Memory B cell (primary cell): ENCODE measurements at places on chromosomes 2 and 18.

DNA sequence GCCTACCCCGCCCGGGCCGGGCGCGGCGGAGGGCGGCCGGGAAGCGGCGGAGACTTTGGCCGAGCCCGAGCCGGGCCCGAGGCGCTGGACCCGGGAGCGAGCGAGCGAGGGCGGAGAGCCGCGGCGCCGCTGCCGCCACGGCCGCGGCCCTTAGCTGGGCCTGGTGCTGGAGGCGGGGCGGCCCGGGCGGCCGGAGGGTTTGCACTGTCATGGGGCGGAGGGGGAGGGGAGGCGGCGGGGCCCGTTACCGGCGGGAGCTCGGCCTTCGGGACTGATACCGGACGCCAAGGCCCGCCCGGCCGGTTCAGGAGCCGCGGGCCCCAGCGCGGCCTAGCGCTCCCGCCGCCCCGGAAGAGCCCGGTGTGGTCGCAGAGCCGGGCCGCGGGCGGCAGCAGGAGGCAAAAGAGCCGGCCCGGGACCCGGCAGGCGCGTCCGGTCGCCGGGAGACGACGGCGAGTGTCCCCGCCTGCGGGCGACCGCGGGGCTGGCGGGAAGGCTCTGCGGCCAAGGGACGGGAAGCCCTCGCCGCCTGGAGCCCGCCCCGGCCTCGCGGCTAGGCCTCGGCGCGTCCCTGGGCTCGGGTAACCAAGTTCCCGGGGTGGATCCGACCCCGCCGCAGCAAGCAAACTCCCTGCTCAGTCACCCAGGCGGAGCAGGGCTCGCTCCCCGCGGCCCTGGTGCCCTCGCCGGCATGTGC, 697 bp downstream of the KCMF1 start:
- DNase-seq: peak; percentile 68

- no peak for DNase-seq
Measured at GRCh38 chr18:63207143-63207790, 112.3 kb downstream of the BCL2 start.

DNA sequence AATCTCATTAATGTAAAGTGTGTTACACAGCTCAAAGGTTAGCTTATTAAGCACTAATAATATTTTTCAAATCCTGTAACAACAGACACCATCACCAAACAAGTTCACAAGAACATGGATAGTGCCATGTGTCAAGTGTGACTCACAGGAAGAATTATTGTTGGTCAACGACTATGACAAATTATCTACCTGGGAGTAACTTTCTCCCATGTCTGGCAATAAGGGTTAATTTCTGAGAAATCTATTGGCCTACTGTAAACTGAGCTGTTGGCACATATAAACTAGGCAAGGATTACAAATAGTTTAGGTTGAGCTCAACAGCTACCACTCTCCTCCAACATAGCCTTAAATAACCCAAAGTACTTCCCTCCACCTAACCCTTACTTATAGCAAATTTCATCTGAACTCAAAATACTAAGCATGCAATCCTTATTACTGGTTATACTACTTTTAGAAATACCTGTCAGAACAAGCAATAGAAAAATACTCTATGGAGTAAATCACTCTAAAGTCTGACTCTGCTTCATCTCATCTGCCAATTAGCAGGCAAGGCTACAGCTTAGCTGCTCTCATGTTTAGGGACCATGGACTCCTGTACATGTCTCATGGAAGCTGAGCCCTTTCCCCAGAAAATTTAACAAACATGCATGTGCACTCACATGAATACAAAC, 223.0 kb downstream of the NBAS start:
- no peak for DNase-seq

GRCh38 chr2:137173463-137173862, 408.1 kb downstream of the THSD7B start:
- no peak for DNase-seq

GRCh38 chr18:13871701-13872100, 43.6 kb downstream of the MC2R start:
- DNase-seq: no peak

DNA sequence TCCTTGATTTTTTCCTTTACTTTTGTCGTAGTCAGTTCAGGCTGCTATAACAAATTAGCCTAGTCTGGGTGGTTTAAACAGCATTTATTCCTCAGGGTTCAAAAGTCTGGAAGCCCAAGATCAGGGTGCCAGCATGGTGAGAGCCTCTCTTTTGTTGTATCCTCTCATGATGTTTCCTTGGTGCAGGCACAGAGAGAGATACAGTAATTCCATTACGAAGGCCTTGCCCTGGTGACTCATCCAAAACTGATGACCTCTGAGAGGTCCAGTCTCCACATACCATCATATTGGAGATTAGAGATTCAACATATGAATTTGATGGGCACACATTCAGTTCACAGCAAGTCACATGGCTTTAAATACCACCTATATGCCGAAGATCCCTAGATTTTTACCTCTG, 253.8 kb downstream of the CYRIA start:
- DNase-seq: no peak

DNA sequence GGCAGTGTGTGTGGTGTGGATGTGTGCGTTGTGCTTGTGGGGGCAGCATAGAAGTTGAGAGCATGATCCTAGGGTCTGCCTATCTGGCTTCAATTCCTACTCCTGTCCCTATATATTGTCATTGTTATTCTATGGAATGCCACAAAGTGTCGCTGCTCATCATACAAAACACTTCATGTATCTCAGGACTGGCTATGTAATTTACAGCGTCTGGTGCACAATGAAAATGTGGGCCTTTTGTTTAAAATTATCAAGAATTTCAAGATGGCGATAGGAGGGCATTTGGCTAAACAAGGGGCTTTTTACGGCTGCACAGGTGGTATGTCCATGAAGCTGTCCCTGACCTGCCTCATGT, 3.4 kb downstream of the SERPINB2 start:
- no peak for DNase-seq

GRCh38 chr2:239596253-239596652, 195.4 kb upstream of the HDAC4 start:
- no peak for DNase-seq

DNA sequence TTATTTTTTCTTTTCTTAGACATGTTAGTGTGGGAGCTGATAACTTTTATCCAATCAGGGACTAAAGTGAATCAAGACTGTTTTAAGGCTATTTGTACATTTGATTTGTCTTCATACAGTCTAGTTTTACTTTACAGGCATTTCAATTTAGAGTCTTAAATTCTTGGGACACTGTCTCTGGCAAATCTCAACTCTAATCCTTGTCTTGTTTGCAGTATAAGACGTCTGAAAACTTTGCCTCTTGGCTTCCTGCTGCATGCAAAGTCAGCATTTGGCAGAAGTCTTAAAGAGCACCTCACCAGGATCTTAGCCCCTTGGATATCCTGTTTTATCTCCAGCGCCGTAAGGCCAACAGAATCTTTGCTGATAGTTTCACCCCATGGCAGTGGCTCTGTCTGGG, 30.3 kb downstream of the SPOPL start:
- DNase-seq: no peak

GRCh38 chr18:40013001-40013609, 1941.9 kb upstream of the PIK3C3 start:
- DNase-seq: no peak

DNA sequence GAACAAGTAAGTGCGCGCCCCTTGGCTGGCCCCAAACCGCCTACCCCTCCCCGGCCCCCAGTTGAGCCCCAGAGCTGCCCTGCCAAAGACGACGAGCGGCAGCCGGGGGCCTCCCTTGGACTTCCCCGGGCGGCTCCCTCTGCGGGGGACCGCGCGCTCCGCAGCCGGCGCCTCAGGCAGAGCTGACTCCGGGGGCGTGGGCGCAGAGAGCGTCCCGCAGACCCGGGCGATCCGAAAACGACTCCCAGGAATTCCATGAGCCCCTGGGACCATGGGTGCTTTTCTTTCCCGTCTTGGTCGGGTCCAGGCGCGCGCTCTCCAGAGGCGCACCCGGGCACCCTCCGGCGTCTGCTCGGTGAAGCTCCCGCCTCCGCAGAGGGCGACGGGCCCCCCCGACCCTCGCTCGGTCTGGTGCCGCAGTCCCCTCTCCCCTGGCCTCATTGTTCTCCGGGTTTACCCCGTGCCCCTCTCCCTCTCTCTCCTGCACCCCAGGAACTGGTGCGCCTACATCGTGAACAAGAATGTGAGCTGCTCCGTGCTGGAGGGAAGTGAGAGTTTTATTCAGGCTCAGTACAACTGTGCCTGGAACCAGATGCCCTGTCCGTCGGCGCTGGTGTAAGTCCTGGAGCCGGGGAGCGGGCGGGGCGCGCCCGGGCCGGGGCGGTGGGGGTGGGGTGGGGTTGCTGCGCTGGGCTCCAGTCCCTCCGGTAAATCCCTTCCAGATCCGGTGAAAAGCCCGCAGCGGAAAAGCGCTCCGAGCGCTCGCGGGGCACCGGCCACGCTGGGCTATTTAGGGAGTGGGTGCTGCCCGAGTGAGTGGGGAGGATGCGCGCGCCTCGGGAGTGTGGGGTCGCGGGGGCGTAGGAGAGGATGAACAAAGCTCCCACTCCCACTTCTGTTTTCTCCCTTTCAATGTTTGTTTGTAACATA, 776 bp downstream of the EMILIN2 start:
- peak; percentile 63 for DNase-seq

DNA sequence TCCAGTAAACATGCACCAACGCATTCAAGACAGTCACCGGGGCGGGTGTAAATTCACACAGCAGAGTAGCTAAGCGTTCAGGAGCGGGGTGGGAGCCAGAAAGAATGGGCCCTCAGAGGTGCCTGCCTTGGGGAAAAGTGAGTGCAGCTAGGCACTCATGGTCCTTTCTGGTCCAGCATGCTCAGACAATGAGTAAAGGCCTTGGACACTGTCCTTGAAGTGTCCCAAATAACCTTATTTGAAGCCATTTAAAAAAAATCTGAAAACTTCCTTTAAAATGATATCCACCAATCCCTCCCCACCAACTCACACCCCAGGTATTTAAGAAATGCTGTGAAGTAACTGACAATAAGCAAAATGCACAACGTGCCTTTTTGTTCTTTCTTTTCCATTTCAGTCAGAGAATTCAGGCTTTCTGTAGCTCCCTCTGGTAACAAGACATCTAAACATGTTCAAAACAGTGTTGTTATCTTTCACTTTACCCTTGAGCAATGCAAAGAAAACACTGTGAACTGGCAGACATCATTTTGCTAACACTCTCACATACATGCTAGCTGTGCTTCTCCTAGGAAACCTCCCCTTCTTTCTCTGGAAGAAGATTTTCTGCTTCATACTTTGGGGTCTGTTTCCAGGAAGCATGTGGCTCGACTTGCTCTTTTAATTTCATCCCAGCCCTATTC, 445.1 kb upstream of the SPRED2 start:
- no peak for DNase-seq

- DNase-seq: no peak
Measured at GRCh38 chr2:9778471-9779316, 64.6 kb upstream of the TAF1B start.

DNA sequence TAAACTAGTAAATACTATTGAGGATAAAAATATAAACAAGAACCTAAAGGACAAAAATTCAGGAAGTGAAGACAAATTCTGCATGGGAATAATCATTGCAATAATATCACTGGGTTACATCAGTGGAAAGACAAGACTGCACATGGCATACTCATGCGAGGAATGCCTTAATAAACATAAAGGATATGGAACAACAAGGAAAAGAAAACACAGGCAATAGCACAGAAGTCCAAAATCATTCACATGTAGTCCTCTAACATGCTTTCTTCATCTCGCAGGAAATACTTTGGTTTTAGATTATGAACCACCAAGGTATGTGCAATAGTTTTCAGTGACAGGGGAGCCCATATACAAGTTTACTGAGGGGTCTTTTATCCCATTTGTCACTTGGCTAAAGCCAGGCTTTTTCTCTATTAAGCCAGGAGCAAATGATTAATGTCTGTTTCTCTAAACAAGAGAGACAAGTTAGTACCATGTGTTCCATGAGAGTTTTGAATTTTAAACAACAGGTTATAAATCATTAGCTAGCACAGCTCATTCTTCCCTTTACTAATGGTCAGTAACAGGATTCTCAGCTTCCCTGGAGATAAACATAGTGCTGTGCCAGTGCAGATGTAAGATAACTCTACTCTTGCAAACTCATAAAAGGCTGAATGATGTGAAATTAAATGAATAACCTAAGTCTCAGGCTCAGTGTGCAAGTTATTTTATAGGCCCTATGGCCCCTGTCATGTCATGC, 353.6 kb upstream of the FSIP2 start:
- DNase-seq: no peak

- no peak for DNase-seq
Measured at GRCh38 chr2:119668546-119668945, 10.5 kb upstream of the TMEM177 start.

DNA sequence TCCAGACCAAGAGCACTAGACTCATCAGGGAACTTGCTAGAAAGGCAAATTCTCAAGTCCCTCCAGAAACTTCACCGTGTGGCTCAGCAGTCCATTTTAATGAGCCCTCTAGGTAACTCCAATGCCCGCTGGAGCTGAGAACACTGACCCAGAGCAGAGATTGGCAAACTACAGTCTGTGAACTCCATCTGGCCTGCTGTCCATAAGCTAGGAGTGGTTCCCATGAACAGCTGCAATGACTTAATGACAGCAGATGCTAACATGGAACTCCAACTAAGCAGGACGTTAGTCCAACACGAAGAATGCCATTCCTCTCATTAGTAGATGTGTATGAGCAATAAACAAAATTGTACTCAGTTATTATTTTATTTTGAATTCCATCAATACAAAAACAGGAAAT, 371.9 kb downstream of the STK39 start:
- DNase-seq: no peak

DNA sequence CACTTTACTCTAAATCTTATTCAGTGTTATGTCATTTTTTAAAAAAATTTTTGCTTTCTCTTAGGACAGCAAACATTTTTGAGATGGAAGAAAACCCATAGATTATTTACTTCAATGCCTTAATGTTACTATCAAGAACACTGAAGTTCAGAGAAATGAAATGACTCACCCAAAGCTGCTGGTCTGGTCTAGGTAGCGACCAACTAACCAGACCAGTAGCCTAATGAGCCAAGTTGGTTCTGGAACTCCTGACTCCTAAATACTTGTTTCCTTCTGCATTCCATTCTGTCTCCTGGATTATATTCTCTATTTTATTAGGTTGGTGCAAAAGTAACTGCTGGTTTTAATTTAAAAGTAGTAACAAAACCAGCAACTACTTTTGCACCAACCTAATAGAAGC, 35.4 kb downstream of the SLC8A1 start:
- no peak for DNase-seq

DNA sequence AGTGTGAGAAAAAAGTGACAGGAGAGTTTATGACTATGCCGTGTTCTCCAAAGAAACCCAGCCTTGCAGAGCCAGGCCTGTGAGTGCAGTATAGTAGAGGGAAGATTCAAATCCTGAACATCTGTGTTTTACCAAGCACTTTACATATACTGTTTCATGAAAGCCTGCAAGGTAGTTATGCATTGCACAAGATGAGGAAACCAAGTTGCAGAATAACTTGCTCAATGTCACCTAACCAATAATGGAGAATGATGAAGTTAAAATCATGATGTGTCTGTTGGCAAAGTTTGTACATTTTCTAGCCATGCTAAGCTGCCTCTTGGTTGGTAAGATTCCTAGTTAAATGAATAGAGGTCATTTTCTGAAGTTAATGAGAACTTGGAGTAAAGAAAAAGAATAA, 29.3 kb downstream of the SYT4 start:
- no peak for DNase-seq

DNA sequence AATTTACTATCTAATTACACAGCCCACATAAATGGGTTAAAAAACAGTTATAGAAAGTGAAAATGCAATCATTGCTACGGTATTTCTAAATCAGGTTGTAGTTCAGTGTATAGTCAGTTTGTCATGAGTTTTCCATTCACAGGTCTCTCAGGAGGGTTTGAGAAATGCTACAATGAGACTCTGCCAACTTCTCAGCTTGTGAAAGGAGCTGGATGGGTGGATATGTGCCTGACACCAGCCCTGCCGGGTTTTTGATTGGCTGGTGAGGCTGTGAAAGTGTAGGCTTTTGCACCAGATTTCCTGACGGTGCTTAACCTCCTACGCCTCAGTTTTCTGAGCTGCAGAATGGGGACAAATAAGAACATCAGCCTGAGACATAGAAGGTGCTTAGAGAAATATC, 102.6 kb upstream of the SMIM21 start:
- DNase-seq: no peak
